Kidney glomerular epithelial cell (primary cell): ENCODE measurements at places on chromosomes 12 and 14.

DNA sequence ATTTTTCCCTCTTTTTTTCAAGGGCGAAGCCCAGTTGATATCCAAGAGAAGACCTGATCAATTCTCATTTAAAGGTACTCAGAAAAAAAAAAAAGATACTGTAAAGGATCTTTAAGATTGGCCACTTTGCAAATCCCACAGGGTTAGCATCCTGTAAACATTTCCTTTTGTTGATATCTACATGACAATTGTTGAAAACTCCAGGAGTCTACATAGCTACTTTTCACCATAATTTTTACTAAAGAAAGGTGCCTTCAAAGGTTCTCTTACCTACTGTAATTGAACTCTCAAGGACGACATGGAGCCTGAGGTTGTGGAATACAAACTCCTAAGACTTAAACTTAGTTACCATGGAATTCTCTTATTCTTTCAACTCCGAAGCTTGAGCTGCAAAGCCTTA lies 125.5 kb downstream of the HECTD4 start:
- no peak for DNase-seq

DNA sequence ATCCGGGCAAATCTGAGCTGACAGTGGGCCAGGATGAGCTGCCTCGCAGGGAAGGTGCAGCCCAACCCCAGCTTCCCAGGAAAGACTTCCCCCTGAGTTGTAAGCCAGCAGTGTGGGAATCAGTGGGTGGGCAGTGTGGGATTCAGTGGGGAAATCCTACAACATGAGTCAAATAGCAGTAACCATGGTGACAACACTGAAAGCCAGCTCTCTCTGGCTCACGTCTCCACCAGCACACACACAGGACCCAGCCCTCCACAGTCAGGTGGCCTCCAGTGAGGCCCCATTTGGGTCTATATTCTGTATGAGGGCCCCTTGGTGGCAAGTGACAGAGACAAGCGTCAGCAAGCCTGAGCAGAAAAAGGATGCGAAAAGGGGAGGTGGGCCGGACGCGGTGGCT lies 6.0 kb upstream of the LGALS3 start:
- DNase-seq: peak; percentile 79

GRCh38 chr12:86456241-86456640 lies 200.1 kb upstream of the MGAT4C start:
- no peak for DNase-seq

DNA sequence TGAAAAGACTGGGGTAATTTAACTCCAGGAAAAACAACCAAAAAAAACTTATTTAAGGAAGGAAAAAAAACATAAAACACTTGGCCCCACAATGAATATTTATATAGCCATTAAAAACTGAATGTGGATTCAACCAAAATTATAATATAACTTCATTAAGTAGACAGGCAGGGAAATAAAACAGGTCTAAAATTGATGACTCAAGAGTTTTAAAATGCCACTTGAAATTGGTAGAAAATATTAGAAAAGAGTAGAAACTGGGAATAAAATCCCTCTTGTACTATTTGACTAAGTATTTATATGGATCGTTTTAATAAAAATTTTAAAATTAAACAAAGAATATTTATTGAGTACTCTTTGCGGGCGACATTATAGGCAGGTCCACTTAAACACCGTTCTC lies 28.8 kb downstream of the RPS6KA5 start:
- DNase-seq: no peak

- no peak for DNase-seq
Observed at GRCh38 chr12:7948589-7949260, 12.7 kb upstream of the SLC2A3 start.

GRCh38 chr12:47065546-47065945 lies 13.9 kb upstream of the PCED1B start:
- no peak for DNase-seq

GRCh38 chr12:112116232-112117060 lies 7.9 kb upstream of the NAA25 start:
- DNase-seq: no peak

DNA sequence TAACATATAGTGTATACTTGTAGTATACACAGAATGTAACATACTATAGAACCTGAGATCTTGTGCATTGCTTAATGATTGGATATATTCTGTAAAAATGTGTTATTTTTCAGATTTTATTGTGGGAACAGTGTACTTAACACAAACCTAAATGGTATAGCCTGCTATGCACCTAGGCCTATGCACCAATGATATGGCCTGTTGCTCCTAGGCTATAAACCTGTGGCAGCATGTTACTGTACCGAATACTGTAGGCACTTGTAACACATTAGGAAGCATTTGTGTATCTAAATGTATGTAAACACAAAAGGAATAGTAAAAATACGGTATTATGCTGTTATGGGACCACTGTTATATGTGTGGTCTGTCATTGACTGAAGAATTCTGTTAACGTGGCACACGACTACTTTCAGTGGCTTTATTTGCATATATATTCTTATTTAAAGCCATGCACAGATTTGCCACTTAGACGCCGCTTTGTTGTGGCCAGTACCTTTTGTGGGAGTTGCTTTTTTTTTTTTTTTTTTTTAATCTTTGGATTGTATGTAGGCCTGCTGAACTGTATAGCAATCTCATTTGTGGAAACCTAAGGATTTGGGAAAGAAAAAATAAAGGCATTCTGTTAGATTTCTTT lies 7.4 kb downstream of the PAPOLA start:
- no peak for DNase-seq

DNA sequence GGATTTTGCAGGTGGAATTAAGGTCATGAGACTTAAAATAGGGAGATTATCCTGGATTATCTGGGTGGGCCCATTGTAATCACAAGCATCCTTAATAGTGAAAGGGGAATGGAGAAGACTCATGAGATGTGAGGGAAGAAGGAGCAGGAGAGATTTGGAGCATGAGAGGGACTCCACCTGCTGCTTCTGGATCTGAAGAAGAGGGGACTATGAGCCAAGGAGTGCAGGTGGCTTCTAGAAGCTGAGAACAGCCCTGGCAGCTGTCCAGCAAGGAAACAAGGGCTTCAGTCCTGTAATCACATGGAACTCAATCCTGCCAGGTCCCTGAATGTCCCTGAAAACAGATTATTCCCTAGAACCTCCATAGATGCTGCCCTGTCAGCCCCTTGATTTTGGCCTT lies 67.8 kb downstream of the PELI2 start:
- DNase-seq: no peak

- no peak for DNase-seq
Observed at GRCh38 chr12:5188472-5188871, 144.8 kb downstream of the KCNA5 start.

GRCh38 chr12:68264158-68264855 lies 10.9 kb upstream of the IL22 start:
- DNase-seq: peak; percentile 90

DNA sequence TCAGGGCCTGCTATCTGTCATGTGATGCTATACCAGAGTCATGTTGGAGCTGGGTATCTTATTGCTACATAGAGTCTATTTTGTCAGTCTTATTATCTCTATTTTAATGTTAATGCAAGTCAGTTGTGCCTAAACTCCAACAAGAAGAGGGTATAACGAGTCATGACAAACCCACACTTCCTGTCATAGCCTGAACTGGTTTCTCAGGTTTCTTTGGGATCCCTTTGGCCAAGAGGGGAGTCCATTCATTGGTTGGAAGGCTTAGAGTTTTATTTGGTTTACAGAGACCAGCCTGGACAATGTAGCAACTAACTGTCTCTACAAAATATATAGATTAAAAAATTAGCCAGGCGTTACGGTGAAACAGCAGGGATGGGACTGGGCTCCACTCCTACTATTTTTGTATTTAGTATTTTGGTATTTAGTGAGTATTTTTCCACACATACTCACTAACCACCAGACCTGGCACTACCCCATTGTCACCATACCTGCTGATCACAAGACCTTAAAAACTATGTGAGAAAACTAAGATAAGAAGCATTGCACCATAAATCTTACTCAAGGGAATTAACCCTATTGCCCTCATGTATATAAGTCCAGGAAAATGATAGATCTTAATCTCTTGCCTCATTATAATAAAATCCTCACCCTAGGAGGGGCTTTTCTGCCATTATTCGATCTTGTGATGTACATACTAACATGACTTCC lies 387.5 kb downstream of the IPO8 start:
- peak; percentile 32 for DNase-seq

DNA sequence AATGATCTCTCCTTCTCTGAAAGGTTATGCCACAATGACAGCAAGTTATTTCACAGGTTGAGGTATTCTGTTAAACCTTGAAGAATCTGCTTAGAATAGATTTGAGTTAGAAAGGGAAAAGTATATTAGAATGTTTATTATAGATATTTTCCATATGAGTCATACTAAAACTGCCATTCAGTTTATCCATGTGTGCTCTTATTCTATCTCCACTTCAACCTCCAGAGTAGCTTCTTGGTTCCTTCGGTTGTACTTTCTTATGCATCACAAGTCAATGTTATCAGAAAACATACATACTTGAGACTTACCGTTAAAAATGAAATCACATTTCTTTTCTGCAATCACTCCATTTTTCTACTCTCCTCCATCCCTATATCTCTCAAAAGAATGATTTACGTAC lies 197.7 kb downstream of the BCAT1 start:
- no peak for DNase-seq

GRCh38 chr12:62917926-62918325 lies 17.0 kb downstream of the PPM1H start:
- DNase-seq: no peak

DNA sequence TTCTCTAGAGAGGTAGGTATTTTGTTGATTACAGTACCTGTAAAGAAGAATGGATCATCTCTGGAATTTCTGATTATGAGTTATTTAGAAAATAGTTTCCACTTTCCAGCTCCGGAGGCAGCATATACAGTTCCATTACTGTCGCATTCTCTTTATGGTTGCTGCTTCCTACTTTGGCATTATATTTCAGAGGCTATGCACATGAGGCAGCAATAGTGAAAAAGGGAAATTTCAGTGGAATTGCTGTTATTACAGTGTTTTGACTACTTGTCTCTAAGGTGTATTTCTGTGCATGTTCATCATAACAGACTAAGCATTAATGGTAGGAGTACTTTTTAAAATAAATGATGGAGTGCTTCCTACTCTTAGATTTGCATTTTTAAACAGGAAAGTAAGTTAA lies 10.2 kb downstream of the GNG2 start:
- no peak for DNase-seq

GRCh38 chr12:4881266-4882064 lies 28.2 kb upstream of the KCNA1 start:
- DNase-seq: peak; percentile 32

DNA sequence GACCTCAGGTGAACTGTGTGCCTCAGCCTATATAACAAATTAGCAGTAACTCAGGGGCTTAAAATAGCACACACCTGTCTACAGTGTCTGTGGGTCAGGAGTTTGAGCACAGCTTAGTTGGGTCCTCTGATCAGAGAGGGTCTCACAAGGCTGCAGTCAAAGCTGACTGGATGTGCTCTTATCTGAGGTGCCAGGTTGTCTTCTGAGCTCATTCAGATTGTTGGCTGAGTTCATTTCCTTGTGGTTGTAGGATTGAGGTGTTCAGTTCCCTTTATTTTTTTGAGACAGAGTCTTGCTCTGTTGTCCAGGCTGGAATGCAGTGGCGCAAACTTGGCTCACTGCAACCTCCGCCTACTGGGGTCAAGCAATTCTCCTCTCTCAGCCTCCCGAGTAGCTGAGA lies 164.7 kb downstream of the ADCK1 start:
- no peak for DNase-seq

DNA sequence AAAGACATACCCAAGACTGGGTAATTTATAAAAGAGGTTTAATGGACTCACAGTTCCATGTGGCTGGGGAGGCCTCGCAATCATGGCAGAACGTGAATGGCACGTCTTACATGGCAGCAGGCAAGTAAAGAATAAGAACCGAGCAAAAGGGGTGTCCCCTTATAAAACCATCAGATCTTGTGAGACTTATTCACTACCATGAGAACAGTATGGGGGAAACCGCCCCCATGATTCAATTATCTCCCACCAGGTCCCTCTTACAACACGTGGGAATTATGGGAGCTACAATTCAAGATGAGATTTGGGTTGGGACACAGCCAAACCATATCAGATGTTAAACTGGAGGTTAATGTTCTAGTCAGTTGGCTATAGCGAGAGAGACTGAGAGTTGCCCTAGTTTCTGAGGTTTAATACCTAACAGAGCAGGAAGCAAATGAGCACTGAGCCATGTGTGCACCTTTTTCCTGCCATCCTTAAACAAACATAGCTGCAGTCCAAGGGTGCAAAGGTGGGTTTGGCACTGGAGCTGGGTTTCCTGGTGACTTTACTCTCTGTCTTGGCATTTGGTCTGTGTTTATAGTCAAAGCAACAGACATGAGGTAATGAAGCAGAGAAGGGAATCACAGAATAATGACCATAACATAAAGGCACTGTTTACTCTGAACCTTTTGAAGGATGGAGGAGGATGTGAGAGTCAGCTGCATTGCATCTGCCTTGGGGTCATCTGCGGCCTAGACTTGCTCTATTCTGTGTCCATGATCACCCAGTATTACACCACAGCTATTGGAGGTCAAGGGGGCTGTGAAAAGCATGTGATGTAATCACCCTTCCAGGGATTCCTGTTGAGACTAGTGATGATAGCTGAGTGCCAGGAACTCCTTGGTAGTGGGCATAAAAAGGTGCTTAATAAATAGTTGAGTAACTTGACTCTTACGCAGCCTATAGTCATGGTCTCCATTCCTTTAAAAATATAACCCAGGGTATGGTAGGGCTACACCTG lies 83.6 kb upstream of the USP44 start:
- DNase-seq: peak; percentile 100

- peak; percentile 95 for DNase-seq
Observed at GRCh38 chr12:64088431-64089349, 133.4 kb downstream of the KICS2 start.

DNA sequence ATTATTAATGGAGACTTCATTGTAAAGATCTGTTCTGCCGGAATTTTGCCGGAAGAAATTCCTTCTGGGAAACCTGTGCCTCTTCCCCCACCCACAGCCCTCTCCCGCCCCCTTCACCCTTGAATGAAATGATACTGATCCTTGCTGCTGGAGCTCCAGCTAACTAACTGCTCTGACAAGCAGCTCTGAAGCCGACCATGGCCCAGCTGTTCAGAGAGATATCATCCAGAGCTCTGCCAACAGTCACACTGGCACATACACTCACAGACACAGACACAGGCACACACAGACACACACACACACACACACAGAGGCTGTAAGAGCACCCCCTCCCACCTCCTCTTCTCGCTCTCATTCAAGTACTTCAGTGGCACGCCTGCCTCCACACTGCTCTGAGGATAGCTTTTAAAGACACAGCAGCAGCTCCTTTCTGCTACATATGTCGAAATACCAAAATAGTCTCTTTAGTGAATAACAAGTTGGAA lies 88.6 kb downstream of the R3HDM2 start:
- no peak for DNase-seq

DNA sequence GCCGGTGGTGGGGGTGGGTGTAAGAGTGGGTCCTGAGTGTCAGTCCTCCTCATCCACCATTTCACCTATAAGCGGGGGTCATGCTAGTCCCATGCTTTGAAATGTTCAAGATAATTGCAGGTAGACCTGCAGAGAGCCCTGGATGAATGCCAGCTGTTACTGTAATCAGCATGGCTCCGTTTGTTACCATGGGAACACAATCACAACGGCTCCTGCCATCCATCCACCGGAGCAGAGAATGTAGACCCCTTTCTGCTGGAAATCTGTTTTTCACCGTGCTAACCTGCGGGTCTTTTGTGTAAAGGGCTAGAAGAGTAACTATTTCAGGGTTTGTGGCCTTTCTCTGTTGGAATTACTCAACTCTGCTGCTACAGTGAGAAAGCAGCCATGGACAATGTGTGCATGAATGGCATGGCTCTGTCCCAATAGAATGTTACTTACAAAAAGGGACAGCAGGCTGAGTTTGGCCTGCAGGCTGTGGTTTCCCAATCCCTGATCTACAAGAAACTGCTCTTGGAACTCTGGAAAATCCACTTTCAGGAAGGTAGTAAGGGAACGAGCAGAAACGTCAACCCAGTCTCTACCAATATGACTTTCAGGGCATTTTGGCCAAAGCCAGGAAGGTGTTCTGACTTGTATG lies 36.1 kb downstream of the KCTD10 start:
- no peak for DNase-seq
